Tibial artery (tissue), 4 donors: ENCODE measurements at places on chromosomes 13 and 19.

DNA sequence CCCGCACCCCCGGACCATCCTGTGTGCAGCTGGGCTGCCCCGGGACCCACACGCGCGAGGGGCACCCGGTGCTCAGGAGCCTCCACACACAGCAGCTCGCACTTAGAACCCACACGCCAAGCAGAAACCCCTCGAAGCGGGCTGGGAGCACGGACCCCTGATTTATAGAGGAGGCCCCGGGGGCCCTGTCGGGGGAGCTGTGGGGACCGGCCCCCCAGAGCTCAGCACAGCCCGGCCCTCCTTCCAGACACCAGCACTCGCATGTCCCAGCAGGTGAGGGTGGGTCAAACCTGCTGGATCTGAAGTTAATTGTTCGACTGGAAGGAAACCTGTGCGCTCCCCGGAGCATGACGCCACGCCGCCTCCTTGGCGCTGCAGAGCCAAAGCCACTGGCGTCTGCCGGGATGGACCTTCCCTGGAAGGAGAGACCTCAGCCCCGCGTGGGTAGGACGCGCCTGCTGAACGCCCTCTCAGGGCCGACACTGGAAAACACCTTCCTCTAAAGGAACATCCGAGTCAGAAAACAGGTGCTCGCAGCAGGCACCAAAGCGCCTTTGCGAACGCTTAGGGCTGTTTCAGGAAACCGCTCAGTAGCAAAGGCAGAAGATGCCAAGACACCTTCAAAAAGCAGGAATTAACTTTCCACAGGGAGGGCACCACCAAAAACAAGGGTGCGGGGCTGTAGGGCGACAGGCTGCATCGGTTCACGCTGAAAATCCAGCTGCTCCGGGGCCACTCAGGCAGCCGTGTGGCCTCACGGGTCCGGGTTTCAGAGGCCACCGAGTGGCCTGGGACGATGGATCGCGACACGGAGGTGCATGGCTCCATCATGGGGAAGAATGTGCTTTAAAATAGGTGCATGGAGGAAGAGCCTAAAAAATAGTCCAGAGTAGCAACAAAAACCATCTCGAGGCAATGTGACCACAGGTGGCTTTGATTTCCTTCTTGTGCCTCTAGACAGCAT, 37.8 kb upstream of the GRTP1 start:
- DNase-seq, result peak; percentile 63

GRCh38 chr19:50492303-50493052, 15.8 kb upstream of the GARIN5A start:
- no peak for DNase-seq

GRCh38 chr19:55580628-55581144, at the start of gene ZNF579:
TSS of gene ZNF579 (minus strand) at chr19:55580848. CDS start at chr19:55579639, 1,209 bp downstream.
- peak; percentile 90 for DNase-seq

- peak; percentile 89 for DNase-seq
Measured at GRCh38 chr13:35953537-35954206, 177.5 kb downstream of the DCLK1 start.

- no peak for DNase-seq
Measured at GRCh38 chr13:78758549-78758948, 99.6 kb upstream of the OBI1 start.

DNA sequence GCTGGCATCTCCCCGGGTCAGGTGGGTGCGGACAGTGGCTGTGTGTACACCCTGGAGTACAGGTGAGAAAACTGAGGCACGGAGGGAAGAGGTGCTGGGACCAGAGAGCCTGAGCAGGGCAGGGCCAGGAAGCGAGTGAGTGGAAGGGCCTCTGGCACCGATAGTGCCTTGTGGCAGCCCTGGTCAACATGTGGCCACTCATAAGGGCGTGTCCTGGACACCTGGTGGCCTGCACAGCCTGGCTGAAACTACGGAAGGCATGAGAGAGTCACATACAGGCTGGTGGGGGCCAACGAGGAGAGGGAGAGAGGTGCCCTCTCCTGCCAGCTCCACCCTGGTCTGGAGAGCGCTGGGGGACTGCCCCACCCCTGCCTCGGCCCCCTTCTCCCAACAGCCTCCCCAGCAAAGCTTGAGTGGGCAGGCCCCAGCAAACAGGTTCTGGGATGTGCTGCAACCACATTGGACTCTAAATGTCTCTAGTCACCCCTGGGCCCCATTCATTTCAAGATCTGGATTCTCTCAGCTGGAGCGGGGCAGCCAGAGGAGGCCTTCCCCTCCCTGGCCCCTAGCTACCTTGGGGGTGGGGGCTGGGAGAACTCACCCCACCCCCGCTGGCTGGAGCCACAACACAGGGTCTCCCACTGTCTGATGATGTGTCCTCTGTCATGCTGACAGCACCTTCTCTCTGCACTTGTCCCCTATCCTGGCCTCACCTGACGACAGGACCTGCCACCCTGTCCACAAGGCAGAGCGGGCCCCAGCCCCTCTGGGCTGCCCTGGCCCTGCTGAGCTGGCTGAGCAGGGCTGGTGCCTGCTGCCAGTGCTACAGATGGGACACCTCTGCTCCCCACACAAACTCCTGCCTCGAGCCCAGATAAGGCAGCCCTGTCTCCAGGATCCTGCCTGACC, 5.8 kb downstream of the CBARP start:
- DNase-seq, result no peak

DNA sequence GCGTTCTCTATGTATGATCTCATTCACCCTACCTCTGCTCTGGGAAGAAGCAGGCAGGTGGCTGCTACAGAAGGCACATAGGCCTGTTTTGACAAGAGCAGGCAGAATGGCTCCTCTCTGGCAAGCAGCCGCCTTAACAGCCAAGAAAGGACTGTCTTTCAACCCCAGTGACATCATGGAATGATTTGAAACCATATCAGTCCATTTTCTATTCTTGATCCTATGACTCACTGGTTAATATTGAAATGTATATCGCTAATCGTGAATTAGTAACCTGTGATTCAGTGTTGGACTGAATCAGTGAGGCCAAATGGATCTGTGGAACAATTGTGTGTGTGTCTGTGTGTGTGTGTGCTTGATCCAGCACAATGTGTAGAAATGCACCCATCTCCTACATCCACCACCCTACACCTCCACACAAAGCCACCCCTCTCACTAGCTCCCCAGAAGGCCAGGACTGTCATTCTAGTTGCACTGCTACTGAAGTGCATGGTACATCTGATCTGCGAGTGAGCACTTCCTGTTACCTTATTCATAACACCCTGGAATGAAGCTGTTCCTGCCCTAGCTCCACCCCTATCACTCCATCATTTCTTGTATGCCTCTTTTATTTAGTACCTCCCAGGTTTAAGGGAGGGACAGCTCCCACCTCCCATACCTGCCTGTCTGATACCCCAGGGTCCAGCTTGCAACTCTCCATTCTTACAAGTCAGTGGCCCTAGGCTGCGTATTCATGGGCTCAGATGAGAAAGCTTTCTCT, 460.0 kb downstream of the FOXO1 start:
- DNase-seq, result no peak

DNA sequence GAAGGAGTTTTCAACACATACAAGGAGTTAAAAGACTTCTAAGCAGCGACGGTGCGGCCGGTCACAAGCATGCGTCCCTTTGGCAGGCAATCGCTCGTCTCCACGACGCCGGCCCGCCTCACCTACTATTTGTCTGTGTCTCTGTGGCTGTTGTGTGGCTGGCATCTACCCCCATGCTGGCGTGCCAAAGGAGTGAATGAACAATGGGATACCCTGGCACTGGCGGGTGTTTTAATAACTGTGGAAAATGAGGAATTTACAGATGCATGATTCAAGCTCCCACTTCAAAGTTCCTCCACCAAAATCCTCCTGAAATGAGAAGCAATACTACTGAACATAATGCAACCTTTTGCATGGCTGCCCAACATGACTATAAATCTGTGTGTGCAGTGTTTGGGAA, 176.6 kb downstream of the KLF5 start:
- no peak for DNase-seq
